Activated CD4-positive, alpha-beta memory T cell treated with anti-CD3 and anti-CD28 coated beads for 36 hours (primary cell): ENCODE measurements at places on chromosomes 7 and 10. TPM values are rescaled to one million over a fixed set of nuclear protein-coding genes. Genes with fewer than 3 reads are reported as not detected.
A peak's percentile ranks its signal among the peaks of the same experiment; 100 is the strongest.

GRCh38 chr10:79046741-79047583, 21.8 kb upstream of the ZMIZ1 start:
- no peaks in the 10 kb centered on the region for H3K27me3 ChIP-seq
- H3K4me1 ChIP-seq = peaks cover 56% of the 10 kb centered on the region
- H3K4me3 ChIP-seq = no peak overlapping the region
- peak; percentile 9 for DNase-seq
- H3K36me3 ChIP-seq = no peaks in the 10 kb centered on the region

Gene PLOD3
- total RNA-seq = 37.1 TPM

Gene ZNF33A
- total RNA-seq = 21.5 TPM

Gene NPSR1
- total RNA-seq = not detected

- no peak overlapping the region for H3K4me3 ChIP-seq
- DNase-seq = no peak
- no peak overlapping the region for H3K27ac ChIP-seq
- H3K4me1 ChIP-seq = no peaks in the 10 kb centered on the region
- no peaks in the 10 kb centered on the region for H3K36me3 ChIP-seq
Observed at GRCh38 chr7:71442492-71443190, 310.7 kb downstream of the GALNT17 start.

DNA sequence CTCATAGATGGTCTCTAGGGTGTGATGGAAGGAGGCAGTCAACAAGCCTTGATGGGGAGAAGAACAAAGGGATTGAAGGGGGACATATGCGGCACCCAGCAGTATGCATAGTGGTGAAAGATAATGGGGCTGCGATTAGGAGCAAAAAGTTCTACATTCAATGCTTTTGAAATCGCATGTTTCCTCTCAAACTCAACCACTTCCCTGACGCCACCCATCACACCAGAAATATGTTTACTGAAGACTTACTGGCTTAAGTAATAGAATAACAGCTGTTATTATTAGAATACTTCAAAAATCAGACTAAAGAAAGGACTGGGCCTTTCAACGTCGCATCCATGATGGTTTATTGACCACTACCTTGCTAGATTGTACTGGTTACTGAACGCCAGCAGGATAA, 31.5 kb downstream of the MKRN1 start:
- H3K36me3 ChIP-seq = peaks cover 3% of the 10 kb centered on the region
- DNase-seq = no peak
- no peak overlapping the region for H3K4me3 ChIP-seq
- no peak overlapping the region for H3K27ac ChIP-seq

Gene LLCFC1
- not detected for total RNA-seq

- H3K4me3 ChIP-seq = no peak overlapping the region
- DNase-seq = no peak
- no peaks in the 10 kb centered on the region for H3K4me1 ChIP-seq
- peaks cover 9% of the 10 kb centered on the region for H3K27me3 ChIP-seq
Observed at GRCh38 chr7:98509836-98510235, 107.2 kb upstream of the NPTX2 start.

DNA sequence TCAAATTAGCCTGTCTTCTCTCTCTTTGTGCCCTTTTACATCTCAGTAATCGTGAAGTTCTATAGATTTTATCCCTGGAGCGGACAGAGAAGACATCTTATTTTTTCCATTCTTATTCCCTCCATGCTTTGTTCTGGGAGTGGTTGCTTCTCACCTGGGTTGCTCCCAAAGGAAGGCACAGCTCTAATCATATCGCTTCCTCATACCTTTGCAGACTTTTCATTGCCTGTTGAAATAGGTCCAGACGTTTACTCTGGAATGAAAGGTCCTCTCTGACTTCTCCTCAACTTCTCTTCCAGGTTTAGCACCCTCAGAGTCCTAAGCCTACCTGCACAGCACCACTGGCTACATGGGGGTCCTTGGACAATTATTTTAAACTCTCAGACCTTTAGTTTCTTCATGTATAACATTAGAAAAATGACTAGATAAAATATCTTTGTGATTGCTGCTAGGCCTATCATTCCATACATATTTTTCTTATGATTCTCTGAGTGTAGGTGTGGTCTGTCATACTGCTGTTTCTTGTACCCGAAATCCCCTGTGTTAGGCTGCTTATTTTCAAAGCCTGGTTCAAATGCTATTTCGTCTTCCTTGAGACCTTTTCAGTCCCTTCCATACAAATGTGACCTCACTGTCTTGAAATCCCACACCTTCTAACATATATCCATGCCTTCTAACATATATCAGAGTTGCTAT, 418.1 kb downstream of the GFRA1 start:
- no peak overlapping the region for H3K27ac ChIP-seq
- no peaks in the 10 kb centered on the region for H3K36me3 ChIP-seq
- no peaks in the 10 kb centered on the region for H3K4me1 ChIP-seq
- DNase-seq = no peak
- H3K27me3 ChIP-seq = no peaks in the 10 kb centered on the region
- no peak overlapping the region for H3K4me3 ChIP-seq

- H3K4me3 ChIP-seq = no peak overlapping the region
- no peaks in the 10 kb centered on the region for H3K36me3 ChIP-seq
- H3K27me3 ChIP-seq = peaks cover 11% of the 10 kb centered on the region
- H3K4me1 ChIP-seq = peaks cover 14% of the 10 kb centered on the region
- DNase-seq = no peak
Observed at GRCh38 chr10:88849234-88849633, 2.4 kb downstream of the ANKRD22 start.

Gene OGDHL
- 0.40 TPM for total RNA-seq

DNA sequence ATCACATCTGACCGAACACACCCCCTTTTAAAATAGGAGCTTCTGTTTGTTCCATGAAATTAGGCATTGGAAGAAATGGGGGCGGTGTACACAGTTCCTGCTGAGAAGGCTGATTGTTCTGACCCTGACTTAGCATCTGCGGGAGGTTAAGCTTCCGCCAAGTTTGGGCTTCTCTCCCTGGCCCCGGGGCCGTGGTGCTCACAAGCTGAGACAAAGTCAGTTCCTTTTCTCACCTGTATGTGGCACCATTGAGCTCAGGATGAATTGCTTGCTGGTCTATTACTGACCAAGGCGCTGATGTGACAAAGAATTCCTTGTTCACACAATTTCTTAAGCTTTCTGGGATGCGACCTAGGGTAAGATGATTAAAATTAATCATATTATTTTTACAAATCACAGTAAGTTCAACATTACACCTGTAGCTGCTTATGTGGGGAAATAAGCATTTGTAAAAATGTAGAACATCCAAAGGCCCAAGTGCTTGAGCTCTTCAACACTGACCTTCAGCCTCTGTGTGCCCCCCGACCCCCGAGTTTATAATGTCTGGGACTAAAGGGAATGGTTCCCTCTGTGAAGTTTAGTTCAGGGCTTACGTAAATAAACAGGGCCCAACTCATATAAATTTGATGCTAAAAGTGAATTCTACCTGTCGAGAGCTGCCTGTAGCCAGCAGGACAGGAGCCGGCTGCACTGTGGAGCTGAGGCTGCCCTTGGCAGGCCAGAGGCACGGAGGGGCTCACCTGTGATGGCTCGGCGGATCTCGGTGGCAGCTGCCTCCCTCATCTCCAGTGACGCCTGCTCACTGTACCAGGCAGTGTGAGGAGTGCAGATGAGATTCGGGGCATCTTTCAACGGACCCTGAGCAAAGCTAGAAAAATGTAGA, 50.8 kb downstream of the ZRANB1 start:
- no peak overlapping the region for H3K27ac ChIP-seq
- no peak overlapping the region for H3K4me3 ChIP-seq
- no peaks in the 10 kb centered on the region for H3K27me3 ChIP-seq

GRCh38 chr10:80382989-80383388, 25.4 kb upstream of the PRXL2A start:
- H3K4me3 ChIP-seq = no peak overlapping the region
- H3K4me1 ChIP-seq = peaks cover 12% of the 10 kb centered on the region
- no peak overlapping the region for H3K27ac ChIP-seq
- H3K36me3 ChIP-seq = no peaks in the 10 kb centered on the region
- DNase-seq = peak; percentile 54
- peaks cover 5% of the 10 kb centered on the region for H3K27me3 ChIP-seq

Gene SAP25
- total RNA-seq = 9.9 TPM

DNA sequence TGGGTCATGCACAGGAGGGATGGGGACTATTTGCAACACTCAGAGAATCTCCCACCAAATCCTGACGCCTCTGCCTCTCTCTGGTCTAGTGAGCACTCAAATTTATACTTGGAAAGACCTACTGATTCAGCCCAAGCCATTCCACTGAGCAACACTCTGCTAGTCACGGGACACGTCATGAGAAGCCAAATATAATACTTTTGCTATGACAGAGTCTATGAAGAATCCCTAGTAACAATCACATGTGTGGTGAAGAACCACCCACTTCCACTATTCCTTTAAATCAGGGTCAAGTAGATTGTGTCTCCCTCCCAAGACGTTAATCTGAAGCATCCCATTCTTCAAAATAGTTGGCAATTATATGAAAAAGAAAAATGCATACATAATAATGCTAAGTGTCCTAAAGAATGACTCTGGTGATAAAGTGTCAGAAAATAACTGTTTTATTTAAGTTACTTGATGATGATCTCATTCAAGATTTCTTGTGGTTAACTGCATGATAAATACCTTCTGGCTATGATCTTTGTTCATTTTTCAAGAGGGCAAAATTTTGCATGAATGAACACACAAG, 28.5 kb downstream of the CHCHD3 start:
- no peak overlapping the region for H3K4me3 ChIP-seq
- no peak for DNase-seq
- no peaks in the 10 kb centered on the region for H3K36me3 ChIP-seq
- peaks cover 21% of the 10 kb centered on the region for H3K4me1 ChIP-seq

Gene SERPINE1
- total RNA-seq = not detected

- no peaks in the 10 kb centered on the region for H3K27me3 ChIP-seq
- peaks cover 68% of the 10 kb centered on the region for H3K4me1 ChIP-seq
- peak overlapping the region; percentile 33 for H3K4me3 ChIP-seq
- H3K27ac ChIP-seq = peak overlapping the region; percentile 88
- peaks cover 19% of the 10 kb centered on the region for H3K36me3 ChIP-seq
Observed at GRCh38 chr10:131928248-131929095, 27.7 kb downstream of the PPP2R2D start.

GRCh38 chr7:51213618-51214017, 103.0 kb downstream of the COBL start:
- DNase-seq = no peak
- no peaks in the 10 kb centered on the region for H3K4me1 ChIP-seq
- H3K36me3 ChIP-seq = no peaks in the 10 kb centered on the region
- H3K27me3 ChIP-seq = no peaks in the 10 kb centered on the region

Gene FLNC
- not detected for total RNA-seq

GRCh38 chr7:154387252-154387651, 335.1 kb downstream of the DPP6 start:
- H3K4me1 ChIP-seq = no peaks in the 10 kb centered on the region
- no peaks in the 10 kb centered on the region for H3K36me3 ChIP-seq
- H3K27me3 ChIP-seq = no peaks in the 10 kb centered on the region
- no peak overlapping the region for H3K4me3 ChIP-seq
- H3K27ac ChIP-seq = no peak overlapping the region

DNA sequence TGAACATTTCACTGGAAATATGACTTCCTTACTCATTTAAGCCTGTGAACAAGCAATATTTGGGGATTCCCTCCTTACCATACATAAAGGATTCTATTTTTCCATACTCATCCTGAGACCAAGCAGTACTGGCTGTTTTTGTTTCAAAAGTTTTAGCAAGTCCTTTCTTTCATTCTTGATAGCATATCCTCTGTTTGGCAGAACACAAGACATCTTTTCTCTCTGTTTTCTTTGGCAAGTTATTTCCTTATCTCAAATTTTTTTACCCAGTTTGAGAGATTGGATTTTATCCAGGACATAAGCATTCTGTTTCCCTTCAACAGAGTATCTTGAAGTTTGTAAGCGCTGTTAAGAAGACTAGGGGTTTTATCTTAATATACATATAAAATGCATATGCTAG, 3.0 kb upstream of the WASL start:
- no peaks in the 10 kb centered on the region for H3K27me3 ChIP-seq
- peaks cover 6% of the 10 kb centered on the region for H3K36me3 ChIP-seq
- H3K4me3 ChIP-seq = peak overlapping the region; percentile 2

DNA sequence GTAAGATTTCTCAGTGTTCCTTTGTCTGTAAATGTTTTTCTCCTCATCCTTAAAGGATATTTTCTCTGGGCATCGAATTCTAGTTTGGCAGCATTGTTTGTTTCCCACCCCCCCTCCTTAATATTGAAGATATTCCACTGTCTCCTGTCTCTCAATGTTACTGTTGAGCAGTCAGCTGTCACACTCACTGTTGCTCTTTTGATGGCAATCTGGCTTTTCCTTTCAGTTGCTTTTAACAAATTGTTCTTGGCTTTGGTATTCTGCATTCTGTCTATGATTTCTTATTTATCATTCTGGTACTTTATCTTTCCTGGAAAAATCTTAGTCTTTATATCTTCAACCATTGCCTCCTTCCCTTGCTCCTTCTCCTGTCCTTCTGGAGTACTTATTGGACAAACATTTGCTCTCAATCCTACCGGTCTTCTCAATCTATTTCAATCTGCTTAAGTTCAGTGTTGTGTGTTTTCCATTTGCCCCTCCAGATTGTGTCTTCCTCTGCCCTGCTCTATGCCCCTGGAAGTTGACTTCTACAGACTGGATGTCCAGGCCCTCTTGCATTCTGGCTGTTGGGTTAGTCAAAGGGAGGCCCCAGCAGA, 9.3 kb upstream of the GTPBP4 start:
- peaks cover 19% of the 10 kb centered on the region for H3K36me3 ChIP-seq
- H3K27ac ChIP-seq = no peak overlapping the region
- no peaks in the 10 kb centered on the region for H3K27me3 ChIP-seq
- no peak for DNase-seq
- H3K4me1 ChIP-seq = no peaks in the 10 kb centered on the region

DNA sequence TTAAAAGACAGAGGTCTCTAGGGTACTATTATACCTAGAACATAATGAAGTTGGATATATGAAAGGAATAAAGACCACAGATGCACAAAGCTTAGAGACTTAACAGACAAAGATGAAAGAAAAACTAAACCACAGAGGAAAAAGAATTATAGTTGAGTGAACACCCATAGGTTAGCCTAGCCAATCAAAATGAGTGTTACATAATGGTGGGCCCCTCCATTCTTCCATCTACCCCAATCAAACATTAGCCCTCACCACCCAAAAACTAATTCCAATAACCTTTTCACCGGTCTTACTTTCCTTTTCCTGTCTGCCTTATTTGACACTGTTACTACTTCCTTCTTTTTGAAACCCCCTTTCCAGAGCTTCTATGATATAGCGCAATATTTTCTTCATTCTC, 130.1 kb downstream of the ELMO1 start:
- H3K36me3 ChIP-seq = peaks cover 32% of the 10 kb centered on the region
- no peak overlapping the region for H3K4me3 ChIP-seq
- peaks cover 26% of the 10 kb centered on the region for H3K4me1 ChIP-seq
- no peaks in the 10 kb centered on the region for H3K27me3 ChIP-seq
- H3K27ac ChIP-seq = no peak overlapping the region

Gene CH25H
- 0.12 TPM for total RNA-seq

GRCh38 chr7:24392774-24393173, 108.8 kb downstream of the NPY start:
- no peak for DNase-seq
- H3K4me1 ChIP-seq = no peaks in the 10 kb centered on the region
- H3K27ac ChIP-seq = no peak overlapping the region
